ENCODE measurements at places on chromosomes 1 and 21.

- DNase-seq: no peak
These were observed 47.0 kb downstream of the AGPAT3 start for GRCh38 chr21:43911935-43912487.

DNA sequence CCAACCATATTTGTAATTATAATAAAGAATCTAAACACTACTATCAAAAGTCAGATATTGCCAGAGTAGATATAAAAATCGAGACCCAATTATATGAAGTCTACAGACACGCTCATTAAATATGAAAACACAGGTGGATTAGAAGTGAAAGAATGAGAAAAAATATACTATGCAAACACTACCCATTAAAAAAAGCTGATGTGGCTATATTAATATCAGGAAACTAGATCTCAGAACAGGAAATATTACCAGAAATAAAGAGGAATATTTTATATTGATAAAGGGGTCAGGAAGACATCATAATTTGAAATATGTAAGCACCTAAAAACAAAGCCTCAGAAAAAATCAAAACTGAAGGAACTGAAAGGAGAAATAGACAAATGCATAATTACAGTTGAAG is 88.3 kb downstream of the URB2 start:
- no peak for DNase-seq

GRCh38 chr1:27689423-27690173 is 17.6 kb upstream of the IFI6 start:
- DNase-seq: peak; percentile 67

DNA sequence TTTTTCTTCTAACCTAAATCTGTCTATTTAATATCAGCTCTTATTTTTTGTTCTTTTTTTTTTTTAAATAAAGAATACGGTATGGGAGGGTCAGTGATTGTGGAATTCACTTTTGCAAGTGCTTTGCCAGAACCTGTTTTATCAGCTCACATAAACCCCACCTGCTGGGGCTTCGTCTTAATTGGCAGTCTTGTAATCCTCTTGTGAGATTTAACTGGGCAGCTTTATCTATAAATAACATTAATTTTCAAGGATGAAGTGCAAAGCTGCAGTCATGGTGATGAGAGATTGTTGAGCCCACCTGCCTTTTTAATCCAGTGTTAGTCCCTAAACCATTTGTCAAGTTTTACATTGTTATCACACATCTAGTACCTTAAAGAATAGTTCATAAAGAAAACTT is 18.2 kb upstream of the PDC start:
- no peak for DNase-seq

- no peak for DNase-seq
These were observed 35.4 kb upstream of the HEATR1 start for GRCh38 chr1:236639686-236640085.

- DNase-seq: no peak
These were observed 5.1 kb downstream of the CR1L start for GRCh38 chr1:207649865-207650580.

DNA sequence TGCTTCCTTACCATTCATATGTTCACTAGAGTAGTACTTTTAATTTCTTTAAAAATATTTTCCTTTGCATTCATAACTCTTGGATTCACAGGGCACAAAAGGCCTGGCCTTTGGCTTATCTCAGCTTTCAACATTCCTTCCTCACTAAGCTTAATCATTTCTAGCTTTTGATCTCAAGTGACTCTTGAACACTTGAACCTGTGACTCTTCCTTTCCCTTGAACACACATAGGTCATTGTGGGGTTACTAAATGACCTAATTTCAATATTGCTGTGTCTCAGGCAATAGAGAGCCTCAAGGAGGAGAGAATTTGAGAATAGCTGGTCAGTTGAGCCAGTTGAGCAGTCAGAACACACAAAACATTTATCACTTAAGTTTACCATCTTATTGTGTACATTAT is 49.9 kb downstream of the COL11A1 start:
- no peak for DNase-seq

DNA sequence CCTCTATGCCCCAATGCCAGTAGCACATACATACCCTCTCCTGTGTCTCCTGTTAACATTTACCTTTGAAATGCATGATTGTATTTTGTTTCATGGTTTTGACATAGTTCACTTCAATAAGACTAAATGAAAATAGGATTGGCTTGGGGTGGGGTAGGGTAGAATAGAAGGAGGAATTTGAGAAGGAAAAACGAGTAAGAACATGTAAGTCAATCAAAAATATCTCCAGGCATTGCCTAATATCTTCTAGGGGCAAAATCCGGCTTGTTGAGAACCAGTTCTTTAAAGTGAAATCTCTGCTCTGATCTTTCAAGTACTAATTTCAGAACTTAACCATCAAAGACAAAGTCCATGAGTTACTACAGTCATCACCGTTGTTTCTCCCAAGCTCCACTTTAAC is 31.8 kb upstream of the RGS2 start:
- DNase-seq: no peak

GRCh38 chr1:116382857-116383483 is 9.9 kb downstream of the ATP1A1 start:
- DNase-seq: no peak

DNA sequence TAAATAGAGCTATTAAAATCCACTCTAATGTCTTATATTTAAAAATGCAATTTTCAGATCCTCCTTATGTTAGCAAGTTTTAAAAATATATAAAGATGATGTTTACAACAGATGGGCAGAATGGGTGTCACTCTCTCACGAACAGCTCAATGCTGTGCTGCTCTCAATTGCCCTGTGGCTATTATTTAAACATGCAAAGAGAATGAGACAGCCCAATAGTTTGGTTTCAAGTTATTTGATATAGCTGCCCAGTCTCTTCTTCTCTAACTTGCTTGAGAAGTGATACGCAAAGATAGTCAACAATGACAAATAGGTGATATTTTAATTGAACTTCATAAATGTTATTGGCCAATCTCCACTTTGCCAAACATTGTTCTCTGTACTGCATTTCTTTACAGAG is 199.3 kb upstream of the GREM2 start:
- DNase-seq: no peak

- peak; percentile 85 for DNase-seq
These were observed 49.8 kb downstream of the CDKN2C start for GRCh38 chr1:51019811-51020210.

GRCh38 chr1:241203817-241204216 is 153.2 kb downstream of the RGS7 start:
- no peak for DNase-seq

DNA sequence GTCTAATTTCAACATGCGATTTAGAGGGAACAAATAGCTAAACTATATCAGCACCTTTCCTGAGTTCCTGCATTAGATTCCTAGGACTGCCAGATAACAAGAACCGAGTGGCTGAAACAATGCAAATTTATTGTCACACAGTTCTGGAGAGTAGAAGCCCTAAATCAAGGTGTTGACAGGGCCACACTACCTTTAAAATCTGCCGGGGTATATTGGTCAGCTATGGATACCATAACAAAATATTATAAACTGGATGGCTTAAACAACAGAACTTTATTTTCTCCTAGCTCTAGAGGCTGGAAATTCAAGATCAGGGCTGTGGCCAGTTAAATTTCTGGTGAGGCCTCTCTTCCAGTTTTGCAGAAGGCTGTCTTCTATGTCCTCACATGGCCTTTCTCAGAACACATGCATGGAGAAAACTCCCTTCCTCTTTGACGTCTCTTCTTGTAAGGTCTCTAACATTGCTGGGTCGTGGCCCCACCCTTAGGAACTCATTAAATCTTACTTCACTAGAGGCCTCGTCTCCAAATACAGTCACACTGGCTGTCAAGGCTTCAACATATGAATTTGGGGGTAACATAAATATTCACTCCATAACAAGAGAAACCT is 144.3 kb downstream of the FCRL5 start:
- DNase-seq: no peak

DNA sequence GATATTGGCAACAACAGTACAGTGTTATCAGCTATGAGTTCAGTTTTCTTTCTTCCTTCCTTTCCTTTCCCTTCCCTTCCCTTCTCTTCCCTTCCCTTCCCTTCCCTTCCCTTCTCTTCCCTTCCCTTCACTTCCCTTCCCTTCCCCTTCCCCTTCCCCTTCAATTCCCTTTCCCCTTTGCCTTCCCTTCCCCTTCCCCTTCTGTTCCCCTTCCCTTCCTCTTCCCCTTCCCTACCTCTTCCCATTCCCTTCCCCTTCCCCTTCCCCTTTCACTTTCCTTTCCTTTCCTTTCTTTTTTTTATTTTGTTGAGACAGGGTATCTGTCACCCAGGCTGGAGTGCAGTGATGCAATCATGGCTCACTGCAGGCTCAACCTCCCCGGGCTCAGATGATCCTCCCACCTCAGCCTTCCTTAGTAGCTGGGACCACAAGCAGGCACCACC is 72.3 kb upstream of the CAPZB start:
- DNase-seq: no peak

GRCh38 chr1:212402666-212403321 is 11.9 kb downstream of the PACC1 start:
- DNase-seq: no peak

DNA sequence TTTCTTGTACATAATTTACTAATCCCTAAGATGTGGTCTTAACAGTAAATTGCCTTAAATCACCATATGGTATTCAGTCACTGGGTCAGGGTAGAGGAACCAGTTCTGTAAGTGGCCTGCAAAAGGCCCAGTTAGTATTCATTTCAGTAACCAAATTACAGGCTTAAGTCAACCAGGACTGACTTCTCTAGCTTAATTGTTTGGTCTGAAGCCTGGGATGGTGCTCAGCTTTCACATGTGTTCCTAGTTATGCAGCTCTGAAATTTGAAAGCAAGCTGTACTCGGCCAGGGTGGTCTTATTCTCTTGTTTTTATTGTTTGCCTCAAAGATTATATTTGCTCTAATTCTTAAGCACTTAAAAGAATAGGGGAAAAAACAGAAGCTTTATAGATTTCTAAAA is 144.6 kb downstream of the MAGI3 start:
- DNase-seq: peak; percentile 78

GRCh38 chr1:207024202-207025145 is 8.1 kb downstream of the C1orf116 start:
- no peak for DNase-seq

DNA sequence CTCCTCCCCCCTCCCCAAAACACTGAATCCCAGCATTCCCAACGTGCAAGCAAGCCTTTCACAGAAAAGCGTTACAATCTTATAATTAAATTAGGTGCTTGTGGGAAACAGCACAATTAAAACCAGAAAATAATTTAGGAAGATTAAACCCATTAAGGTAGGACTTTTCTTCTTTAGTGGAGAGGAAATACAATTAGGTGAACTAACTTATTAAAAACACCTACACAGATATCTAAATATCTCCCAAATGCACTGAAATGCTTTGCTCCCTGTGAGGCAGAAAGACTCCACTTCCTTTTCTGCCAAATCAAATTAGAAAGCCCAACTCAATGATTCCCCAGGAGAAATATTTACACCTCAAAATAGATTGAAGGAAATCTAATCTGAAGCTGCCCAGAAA is 60.9 kb upstream of the ETS2 start:
- no peak for DNase-seq

DNA sequence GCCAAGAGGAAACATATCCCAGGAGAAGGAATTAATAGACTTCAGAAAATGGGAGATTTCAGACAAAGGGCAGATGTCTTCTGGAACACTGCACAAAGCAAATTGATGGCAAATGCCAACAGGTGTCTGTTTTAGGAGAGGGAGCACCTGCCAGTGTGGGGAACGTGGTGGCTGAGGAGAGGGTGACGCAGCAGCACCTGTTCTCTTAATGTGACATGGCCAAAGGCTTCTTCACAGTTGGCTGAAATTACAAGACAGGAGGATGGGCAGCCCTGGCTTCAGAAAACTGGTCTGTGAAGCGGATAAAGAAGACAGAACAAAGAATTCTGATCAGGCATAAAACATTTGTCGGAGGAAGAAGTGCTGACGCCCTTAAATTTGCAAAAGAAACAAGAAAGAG is 178.7 kb upstream of the RUNX1 start:
- DNase-seq: no peak

DNA sequence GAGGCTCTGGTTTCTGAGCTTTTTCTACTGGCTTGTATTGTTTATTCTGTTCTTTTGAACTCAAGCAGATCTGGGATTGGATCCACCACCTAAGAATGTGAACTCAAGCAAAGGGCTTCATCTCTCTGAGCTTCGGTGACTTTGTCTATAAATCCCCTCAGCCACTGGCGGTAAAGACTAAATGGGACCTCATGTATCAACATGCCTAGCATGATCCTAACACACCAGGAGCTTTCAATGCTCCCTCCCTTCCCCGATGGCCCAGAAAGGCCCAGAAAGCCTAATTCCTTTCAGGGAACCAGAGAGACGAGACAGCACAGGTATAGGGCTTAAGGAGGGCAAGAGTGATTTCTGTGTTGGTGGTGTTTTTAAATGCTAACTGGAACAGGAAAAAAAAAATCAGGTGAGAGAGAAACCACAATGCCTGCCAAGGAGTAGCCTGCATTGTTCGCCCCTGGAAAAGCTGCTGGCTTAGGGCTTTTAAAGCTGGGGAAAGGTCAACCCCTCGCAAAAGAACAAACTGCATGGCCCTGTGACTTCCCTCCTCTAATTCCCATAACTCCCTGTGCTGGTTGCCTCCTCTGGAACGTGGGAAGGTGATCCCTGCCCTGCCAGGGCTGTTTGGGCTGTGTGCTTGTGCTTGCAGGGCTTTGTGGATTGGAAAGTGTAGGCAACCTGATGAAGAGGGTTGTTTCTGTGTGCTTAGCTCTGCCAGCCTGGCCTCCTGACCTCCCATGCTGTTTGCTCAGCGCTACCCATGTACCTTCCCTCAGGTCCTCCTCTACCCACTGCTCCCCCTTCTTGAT is 147.0 kb downstream of the PLPP3 start:
- DNase-seq: no peak

DNA sequence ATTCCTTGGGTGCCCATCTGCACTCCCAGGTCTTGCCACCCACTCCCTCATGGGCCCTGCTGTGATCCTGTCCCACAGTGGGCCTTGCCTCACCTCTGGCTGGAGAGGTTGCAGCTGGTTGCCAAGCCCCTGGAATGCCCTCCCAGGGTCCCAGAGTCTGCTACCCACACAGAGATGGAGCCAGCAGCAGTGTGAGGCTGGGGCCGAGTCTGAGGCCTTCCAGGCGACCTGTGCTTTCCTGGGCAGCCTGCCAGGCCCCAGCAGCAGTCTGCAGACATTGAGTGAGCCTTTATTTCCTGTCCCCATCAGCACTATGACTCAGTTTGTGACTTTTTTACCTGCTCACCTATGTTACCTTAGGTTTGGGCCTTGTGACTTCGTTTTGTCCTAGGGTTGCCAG is 25.0 kb upstream of the TSPAN2 start:
- peak; percentile 17 for DNase-seq

DNA sequence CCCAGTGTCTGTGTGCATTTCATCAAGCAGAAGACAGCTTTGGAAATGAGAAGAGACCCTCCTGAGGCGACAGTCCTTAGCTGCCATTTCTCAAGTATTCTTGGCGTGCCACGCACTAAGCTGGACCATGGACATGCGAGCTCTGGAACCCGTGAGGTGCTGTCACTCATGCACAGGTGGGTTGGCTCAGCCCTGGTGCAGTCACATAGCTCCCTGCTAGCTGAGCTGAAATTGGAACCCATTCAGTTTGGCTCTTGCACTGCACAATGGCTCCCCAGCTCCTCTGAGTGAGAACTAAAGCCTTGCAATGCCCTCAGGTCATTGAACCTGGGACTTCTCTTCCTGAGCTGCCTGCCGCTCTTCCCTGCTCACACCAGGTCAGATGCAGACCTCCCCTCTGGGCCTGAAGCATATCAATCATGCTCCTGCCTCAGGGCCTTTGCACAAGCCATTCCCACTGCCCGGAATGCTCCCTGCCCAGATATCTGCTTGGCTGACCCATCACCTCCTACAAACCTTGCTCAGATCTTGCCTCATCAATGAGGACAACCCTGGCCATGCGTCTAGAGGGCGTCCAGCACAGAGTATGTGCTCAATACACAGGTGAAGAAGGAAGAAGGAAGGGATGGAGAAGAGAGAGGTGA is 6.3 kb upstream of the SRARP start:
- DNase-seq: no peak
